ENCODE measurements at places on chromosomes 12 and 14.
A peak's percentile ranks its signal among the peaks of the same experiment; 100 is the strongest.

DNA sequence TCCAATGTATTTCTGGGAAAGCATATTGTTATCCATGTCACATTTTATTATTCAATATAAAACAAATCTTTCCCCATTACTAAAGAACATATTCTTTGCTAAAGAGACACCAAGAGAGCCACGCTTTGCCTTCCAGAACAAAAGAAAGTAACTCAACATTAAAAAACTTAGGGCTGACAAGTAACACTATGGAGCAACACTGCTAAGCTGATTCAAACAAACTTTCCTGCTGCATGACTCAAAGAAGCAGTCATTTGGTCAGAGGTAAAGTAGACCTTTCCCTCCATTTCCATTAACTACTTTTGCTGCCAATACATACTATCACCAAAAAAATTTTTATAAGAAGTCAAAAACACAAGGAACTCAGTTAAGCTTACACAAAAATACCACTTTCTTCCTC, 83.0 kb downstream of the DENND5B start:
- DNase-seq, result no peak

DNA sequence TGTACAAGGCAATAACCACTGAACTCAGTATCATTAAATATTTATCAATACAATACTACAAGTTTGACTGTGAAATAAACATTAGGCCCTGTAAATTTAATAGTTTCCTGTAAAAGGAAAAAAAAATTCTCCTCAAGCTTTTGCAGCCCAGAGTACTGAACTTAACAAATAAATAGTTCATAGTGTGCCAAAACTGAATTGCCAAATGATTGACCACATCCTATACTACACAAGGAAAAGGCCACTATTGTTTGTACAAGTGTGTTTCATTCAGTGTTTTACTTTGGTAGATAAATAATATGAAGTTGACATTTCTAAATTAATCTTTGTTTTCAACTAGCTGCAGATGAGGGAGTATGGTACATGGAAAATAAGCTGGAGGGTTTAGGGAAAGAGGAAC, 379.6 kb downstream of the FLRT2 start:
- no peak for DNase-seq

DNA sequence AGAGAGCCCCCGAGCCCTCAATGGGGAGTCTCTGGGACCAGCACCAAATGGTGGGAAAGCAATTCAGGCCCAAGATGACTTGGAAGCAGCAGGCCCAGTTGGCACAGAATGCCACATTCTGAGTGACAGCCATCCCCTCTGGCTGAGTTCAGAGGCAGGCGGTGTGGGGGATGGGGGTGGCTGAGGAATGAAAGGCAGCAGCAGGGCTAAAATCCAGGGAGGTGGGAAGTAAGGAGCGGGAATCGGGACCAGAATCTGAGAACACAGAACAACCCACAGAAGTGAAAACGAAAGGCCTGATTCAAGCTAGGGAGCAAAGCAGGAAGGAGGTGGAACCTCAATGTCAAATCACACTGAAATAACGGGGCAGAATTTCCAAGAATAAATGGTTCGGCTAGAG, 171.2 kb downstream of the CALM1 start:
- no peak for DNase-seq

DNA sequence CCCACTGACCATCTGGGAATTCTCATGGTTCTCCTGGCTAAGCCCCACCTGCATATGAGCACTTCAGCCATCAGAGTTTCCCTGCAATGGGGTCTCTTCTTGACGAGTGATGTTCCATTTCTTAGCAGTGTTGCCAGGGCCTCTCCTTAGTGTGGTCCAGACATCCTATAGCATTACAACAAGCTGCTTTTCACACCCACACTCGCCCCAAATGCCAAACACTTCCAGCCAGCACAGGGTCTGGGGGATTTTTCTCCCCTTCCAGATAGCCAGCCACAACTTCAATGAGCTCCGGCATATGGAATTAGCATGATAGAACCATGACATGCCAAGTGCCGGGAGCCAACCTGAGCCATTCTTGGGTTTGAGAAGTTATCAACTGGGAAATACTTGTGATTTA, 267.4 kb downstream of the ZFP36L1 start:
- DNase-seq, result no peak

DNA sequence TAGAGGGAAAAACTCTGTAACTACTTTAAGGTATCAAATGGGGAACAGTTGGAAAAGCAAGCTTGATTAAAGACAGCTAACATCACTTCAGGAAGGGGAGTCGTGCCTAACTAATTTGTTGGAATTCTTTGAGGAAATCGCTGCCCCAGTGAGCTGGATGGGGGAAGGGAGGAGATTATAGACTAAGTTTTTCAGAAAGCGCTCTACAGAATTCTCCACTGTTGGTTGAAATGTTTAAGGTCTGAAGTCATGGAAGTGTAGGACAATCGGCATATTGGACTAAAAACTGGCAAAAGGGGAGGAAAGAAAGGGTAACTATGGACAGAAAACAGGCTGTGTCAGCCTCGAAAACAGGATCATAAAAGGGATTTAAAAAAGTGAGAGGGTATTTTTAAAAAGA, 229.9 kb upstream of the HMGA2 start:
- no peak for DNase-seq

DNA sequence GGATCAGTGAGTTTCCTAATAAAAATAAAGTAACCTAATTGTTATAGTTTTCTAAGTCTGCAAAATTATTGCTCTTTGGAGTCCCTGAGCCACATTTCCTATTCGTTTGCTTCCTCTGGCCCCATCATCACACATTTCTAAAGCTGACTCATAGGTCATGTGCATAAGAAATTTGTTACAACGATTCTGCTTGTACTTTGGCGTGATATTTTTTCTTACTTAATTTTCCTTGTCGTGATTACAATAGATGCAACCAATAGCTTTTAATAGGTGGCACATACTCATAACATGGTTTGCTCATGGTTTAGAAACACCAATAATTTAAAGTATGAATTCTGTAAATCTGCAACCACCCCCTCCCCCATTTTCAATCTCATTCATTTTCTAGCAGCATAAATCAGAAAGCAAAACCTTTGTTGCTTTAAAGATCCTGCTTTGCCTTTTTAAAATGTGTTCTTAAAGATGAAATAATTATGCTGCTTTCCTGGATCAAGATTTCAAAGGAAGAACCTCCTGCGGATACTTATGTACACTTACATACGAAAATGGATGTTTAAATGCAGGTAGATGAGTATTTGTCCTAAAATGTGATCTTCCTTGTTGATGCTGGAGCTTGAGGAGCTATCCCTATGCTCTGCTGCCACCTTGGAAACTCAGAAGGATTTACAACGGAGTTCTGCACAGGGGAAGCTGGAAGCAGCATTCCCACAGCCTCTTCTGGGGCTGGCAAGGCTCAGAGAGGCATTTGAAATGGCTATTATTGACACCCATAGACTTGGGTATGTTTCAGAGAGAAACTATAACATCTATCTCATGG, 1.7 kb upstream of the FLRT2 start:
- DNase-seq, result no peak

GRCh38 chr12:116628989-116629388, 69.8 kb downstream of the MAP1LC3B2 start:
- DNase-seq, result no peak

- DNase-seq, result no peak
Measured at GRCh38 chr12:116919706-116920485, 9.1 kb downstream of the FBXW8 start.

DNA sequence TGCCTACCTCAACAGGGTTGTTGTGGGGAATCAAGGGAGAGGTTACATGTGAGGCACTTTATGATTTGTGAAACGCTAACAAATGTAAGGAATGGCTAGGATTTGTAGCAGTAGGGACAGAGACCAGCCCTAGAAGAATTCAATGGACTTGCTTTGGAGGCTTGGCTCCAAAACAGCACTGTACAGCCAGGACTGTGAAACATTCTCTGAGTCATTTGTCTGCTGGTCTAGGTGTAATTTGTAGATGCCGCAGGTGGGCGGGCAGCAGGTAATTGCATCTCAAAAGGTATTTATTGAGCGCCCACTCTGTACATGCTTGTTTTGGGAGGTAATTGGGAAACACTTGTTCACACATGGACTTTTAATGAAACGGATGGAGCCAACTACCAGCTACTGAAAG, 11.4 kb downstream of the SLC7A8 start:
- DNase-seq, result no peak

DNA sequence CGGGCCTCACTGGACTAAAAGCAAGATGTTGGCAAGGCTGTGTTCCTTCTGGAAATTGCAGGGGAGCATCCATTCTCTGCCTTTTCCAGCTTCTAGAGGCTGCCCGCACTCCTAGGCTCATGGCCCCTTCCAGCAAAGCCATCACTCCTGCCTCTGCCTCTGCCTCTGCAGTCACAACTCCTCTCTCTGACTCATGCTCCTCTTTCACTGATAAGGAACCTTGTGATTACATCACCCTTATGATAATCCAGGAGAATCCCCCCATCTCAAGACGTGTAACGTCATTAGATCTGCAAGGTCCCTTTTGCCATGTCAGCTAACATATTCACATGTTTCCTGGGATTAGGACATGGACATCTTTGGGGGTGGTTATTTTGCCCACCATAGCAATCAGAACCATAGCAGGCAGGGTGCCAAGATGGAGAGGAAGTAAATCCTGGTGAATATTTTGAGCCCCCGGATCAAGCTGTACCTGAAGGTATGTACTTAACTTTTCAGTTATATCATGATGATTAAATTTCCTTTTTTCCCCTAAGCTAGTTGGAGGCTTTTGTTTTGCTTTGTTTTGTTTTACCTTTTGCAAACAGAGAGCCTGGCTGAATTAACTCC, 123.6 kb downstream of the SCARB1 start:
- no peak for DNase-seq

DNA sequence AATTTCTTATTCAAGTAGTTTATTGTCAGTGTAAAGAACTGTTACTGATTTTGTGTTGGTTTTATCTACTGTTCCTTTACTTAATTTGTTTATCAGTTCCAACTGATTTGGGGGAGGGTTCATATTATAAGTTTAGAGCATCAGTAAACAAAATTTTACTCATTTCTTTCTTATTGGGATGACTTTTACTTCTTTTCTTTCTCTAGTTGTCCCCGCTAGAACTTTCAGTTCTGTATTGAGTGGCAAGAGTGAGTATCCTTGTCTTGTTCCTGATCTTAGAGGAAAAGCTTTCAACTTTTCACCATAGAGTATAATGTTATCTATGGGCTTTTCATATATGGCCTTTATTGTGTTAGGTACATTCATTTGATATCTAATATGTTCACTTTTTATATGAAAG, 584.1 kb downstream of the LRFN5 start:
- no peak for DNase-seq

GRCh38 chr12:3002646-3003045, 43.4 kb downstream of the TEAD4 start:
- DNase-seq, result no peak

- DNase-seq, result no peak
Measured at GRCh38 chr12:26686408-26686807, 146.6 kb downstream of the ITPR2 start.

GRCh38 chr12:91189516-91189915, 6.9 kb upstream of the DCN start:
- no peak for DNase-seq

GRCh38 chr14:52429451-52429850, 115.3 kb downstream of the PTGER2 start:
- DNase-seq, result no peak

DNA sequence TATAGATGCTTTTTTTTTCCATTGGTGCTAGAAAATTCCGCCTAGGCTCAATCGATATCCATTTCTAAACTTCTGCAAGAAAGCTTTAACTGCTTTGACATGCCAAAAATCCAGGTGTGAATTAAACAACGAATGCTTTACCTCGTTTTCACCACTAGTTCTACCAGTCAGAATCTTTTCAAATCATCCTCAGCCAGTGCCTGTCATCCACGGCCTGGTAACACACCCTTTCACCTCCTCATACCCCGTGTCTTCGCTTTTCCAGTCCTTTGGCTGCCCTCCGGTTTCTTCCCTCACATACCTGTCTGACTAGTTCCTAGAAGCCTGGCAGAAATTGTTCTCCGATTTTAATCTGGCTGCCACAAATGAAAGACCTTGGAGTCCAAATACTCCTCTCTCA, 1.4 kb upstream of the PHC1 start:
- peak; percentile 32 for DNase-seq

DNA sequence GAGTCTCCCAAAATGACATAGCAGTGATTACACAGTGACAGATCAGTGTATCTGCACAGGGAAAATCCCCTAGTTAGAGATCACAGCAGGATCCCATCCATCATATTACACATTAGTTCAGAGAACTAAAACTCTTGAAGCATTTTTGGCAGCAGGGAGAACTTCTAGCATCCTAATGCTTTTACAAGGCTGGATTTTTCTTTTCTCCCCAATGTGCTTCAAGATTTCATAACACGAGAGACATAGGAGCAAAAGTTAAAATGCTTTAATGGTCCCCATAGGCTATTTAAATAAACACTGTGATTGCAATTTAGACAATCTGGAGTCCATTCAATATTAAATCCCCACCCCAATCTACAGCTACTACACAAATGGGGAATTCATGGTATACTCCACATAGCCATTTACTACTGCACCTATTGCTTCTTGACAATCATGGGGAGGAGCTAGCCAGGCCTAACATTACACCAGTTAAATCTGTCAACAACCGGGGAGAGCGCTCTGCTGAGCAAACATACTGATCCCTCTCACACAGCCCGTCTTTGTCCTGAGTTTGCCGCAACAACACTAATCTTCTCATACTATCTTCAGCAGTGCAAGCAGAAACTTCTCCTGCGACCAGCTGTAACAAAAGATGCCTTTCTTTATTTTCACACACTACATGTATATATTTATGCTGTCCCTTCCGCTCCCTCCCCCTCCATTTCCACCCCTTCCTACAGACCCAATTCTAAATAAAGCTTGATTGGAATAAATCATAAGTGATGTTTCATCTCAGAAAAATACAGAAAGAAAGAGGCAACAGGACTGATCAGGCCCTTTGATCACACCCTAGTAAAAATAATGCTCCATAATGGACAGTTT, 120.3 kb upstream of the SOX5 start:
- DNase-seq, result peak; percentile 16

GRCh38 chr12:51470116-51470515, 45.5 kb downstream of the SLC4A8 start:
- no peak for DNase-seq

DNA sequence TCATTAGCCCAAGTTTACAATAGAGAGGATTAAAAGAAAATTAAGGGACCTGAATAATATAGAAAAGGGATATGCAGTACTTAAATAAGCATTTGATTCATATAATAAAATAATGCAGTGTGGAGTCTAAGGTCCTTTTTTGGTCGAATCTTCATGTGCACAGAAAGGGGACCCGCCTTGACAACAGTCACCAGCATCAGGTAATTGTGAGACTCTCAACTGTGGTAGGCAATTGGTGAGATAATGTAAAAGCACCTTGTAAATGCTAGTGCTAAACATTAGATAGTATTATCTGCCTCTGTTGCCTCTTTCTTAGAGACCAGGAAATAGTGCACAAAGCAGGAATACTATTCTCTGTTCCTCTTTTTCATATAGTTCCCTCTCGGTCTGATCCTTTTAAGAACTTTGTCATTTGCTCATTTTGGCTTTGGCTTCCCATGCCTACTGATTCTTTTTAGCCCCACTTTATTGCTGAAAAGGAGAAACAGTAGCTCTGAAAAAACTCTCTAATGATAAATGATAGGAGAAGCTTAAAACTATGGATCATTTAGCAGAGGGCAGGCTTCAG, 17.5 kb downstream of the CHPT1 start:
- no peak for DNase-seq

All from NCI-H510A (cell line).